ENCODE measurements at places on chromosomes 4 and X. TPM values are rescaled to one million over a fixed set of nuclear protein-coding genes. Genes with fewer than 3 reads are reported as not detected.

The ACOT9 gene
- 91.2 TPM for total RNA-seq

The BEND4 gene
- not detected for total RNA-seq

The UCP1 gene
- total RNA-seq = 0.08 TPM

The GPR82 gene
- total RNA-seq = not detected

The CYSLTR1 gene
- not detected for total RNA-seq

The TRO gene
- total RNA-seq = 0.47 TPM

The TRPC5OS gene
- not detected for total RNA-seq

The DGAT2L6 gene
- total RNA-seq = not detected

The AMTN gene
- total RNA-seq = 0.09 TPM

The CT47C1 gene
- not detected for total RNA-seq

The TMEM31 gene
- total RNA-seq = not detected

Data from A549 treated with CpdA at 1 μM for 4 hours (cell line).